ENCODE measurements at places on chromosomes 6 and 20.

DNA sequence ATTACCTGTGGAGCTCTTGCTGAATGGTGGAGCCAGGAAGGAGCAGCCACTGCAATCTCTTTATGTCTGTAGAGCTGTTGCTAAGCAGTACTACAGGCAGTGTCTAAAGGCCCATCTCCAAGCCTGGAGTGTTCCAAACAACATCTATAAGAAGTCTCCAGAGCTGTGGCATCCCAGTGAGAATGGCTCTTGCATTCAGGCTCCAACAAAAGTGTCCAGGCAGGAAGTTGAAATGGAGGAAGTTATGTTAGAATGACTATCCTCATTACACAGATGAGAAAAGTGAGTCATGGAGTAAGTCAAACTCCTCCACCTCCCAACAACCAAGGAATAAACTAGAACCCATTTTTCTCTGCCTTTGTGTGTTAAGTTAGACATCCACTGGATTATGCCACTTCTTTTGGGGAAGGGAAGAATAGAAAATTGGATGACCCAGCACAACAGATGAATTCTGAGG, 288.5 kb upstream of the STXBP5 start:
- no peak for DNase-seq

DNA sequence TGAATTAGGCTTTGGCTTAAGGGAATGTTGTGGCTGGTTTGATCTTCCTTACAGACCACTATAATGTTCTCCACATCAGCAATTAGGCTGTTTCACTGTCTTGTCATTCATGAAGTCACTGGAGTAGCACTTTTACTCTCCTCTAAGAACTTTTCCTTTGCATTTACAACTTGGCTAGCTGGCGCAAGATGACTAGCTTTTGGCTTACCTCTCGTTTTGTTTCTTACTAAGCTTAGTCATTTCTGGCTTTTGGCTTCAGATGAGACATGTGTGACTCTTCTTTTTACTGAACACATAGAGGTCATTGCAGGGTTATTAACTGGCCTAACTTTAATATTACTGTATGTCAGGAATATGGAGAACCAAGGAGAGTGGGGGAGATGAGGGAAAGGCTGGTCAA, 143.2 kb downstream of the PTCHD4 start:
- no peak for DNase-seq

- DNase-seq, result no peak
These were observed 700 bp upstream of the LAMA5 start for GRCh38 chr20:62367633-62368391.

- no peak for DNase-seq
These were observed 197.0 kb downstream of the CLIC5 start for GRCh38 chr6:45818655-45819054.

GRCh38 chr20:1619861-1620444, at the start of gene SIRPB1:
TSS of gene SIRPB1 (minus strand) at chr20:1620009. CDS start at chr20:1619944, 65 bp downstream.
- no peak for DNase-seq

DNA sequence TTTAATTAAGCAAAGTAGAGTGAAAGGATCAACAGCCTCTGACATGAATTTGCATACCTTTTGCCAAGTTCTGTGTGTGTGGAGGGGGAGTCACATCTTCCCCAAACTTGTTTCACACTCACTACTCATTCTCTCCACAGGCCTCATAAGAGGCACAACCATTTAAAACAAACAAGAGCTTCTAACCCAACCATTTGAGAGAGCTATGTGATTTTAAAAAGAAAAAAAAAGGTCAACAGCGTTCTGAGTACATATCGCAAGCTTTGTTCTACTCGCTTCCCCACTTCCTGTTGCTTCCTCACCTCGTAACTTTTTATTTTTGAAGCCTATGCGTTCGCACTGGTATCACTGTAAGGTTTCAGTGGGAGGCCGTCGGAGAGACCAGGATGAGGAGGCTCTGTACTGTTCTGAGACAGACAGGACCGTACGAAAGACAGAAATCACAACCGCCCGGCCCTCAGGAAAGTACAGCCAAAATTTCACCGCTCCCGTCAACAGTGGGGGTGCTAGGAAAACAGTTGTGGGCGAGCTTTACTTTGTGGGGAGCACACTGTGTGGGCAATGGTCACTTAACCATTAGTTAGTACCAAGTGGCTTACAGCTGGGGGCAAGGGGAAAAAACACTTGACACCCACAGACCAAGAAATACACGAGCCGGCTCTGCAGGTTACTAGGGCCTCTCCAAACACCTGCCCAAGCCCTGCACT, 61.3 kb downstream of the TRERF1 start:
- DNase-seq, result peak; percentile 34

DNA sequence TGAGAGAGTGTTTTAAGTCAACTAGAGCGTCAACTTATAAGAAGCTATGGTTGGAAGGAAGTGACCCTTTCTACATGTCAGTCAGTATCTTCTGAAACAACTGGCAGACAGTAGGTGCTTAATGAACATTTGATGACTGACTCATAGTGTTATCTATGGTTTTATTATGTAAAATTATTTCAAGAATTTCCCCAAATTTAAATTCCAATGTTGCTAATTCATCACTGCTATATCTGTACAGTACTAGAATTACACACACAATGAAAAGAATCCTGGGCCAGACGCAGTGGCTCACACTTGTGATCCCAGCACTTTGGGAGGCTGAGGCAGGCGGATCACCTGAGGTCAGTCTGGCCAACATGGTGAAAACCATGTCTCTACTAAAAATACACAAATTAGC, 721.4 kb upstream of the FLRT3 start:
- DNase-seq, result no peak

DNA sequence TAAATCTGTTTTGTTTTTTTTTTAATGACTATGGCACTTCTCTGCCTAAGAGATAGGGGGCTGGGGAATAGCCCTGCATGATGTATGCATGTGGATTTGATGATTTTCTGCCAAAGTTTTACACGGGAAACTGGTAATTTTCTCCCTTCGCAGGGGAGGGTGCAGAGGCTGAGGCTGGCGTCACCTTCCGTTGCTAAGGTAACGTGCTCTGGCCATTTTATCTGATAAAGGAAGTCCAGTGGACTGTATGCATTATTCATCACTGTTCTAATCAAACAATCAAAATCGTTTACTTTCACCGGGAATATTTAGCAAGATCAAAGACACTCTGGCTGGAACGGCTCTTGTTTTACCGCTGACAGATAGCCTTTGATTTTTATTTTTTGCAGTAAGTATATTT, 789 bp downstream of the PHACTR1 start:
- DNase-seq, result no peak

DNA sequence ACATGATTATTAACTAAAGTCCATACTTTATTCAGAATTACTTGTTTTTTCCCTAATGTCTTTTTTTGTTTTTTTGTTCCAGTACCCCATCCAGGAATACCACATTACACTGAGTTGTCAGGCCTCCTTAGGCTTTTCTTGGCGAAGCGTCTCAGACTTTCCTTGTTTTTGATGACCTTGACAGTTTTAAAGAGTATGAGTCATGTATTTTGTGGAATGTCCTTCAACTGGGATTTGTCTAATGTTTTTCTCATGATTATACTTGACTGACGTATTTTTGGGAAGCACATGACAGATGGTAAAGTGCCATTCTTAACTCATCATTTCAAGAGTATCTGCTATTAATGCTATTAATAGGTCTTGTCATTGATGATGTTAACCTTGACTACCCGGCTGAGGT, 23.6 kb downstream of the ENPP1 start:
- no peak for DNase-seq

DNA sequence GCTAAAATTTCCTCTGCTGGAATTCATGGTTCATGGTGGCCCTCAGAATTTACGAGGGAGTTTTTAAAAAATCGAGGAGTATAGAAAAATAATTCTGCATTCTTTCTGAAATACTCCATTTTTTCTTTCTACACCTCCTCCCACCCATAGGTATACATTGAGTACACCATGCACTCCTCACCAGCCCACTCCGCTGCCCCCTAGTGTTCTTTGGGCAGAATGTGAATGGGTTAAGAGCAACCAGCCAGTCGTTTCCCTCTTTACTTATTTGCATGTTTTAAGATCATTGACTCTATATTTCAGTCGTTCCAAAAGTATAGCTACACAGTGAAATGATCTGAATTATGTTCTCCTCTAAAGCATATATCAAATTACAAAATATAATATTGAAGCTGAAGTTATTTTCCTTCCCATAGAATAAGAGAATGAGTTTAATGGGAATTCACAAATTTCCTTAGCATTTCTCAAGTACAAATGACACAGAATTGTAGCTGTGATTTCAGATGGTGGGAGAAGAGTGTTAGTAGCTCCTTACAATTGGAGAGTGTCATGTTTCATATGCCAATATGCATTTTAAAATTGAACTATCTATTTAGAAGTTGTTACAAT, 977.7 kb upstream of the SLC35B3 start:
- no peak for DNase-seq

GRCh38 chr6:158353883-158354877, 41.9 kb downstream of the TULP4 start:
- no peak for DNase-seq

- no peak for DNase-seq
These were observed 174.8 kb downstream of the DOK5 start for GRCh38 chr20:54650052-54650719.

DNA sequence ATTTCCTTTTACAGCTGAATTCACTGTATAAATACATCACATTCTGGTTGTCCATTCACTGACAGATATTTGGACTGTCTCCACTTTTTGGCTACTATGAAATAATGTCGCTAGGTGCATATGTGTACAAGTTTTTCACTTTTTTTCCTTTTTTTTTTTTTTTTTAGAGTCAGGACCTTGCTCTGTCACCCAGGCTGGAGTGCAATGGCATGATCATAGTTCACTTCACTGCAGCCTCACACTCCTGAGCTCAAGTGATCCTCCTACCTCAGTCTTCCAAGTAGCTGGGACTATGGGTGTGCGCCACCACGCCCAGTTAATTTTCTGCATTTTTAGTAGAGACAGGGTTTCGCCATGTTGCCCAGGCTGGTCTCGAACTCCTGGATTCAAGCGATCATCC, 13.3 kb downstream of the CSNK2A1 start:
- DNase-seq, result no peak

- no peak for DNase-seq
These were observed 20.9 kb upstream of the EPM2A start for GRCh38 chr6:145756170-145756662.

- peak; percentile 61 for DNase-seq
These were observed 7.6 kb downstream of the TREM1 start for GRCh38 chr6:41278699-41279405.

GRCh38 chr20:22584522-22584921, at the start of gene FOXA2:
TSS of gene FOXA2 (minus strand) at chr20:22584572. CDS start at chr20:22584278, 294 bp downstream.
- no peak for DNase-seq

- DNase-seq, result no peak
These were observed 71.1 kb downstream of the KCNB1 start for GRCh38 chr20:49411221-49411925.

- DNase-seq, result no peak
These were observed 24.9 kb downstream of the SLC22A23 start for GRCh38 chr6:3431994-3432393.

DNA sequence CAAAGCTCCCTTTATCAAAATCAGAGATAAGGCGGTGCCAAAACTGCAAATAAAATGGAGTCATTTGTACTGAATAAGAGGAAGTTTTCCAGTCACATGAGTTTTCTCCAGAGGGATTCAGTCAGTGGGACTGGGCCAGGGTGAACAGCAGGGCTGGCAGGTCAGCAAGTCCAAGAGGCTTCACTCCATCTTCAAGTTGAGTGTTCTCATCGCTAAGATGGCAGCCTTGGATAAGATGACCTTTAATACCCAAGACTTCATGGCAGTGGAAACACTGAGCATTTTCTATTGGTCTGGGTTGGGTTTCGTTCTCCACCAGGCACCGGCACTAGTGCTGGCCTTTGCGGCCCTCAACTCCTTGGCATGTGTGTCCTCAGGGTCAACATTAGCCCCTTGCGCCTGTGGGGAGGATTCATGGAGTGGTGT, 29.3 kb upstream of the IGF2R start:
- DNase-seq, result no peak

DNA sequence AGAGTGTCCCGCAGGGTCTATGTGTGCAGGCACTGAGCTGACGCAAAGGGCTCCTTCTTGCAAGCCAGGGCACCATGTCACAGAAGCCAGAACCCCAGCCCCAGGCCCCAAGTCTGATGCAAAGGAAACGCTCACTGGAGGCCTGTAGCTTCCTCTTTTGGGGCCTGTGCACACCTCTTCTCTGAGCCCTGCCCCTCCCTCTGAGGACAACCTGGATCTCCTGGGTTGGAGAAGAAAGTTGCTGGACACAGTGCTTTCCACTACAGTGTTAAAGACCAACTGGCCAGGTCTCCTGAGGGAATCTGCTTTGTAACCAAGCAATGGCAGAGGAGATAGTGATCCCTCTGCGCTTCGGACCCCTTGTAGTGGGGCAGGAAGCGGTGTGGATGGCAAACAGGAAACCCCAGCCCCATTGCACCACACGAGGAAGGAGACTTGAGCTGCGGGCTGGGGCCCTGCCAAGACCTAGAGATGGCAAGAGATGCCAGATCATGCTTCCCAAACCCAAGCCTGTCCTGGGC, 90.0 kb downstream of the PRND start:
- DNase-seq, result no peak

- DNase-seq, result no peak
These were observed 31.4 kb downstream of the DTNBP1 start for GRCh38 chr6:15631432-15631831.

DNA sequence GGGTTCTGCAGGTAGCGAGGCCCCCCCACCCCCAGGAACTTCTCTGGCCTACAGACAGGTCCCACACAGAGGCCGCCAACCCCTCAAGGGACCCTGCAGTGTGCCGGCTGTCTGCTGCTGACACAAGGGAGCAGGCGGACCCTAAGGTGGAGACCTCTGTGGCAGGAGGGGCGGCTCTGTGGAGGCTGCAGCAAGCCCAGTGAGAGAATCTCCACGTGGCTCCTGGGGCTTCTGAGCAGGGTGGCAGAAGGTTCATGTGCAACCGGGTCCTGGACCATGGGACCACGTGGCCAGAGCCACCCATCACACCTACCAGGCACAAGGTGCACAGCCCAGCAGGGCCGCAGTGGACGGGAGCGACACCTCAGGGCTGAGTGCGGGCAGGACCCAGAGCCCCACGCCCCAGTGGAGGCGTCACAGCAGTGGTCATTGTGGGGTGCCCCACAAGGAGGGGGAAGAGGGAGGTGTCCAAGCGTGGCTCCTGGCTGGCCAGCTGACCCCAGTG, 4.3 kb downstream of the ARFRP1 start:
- no peak for DNase-seq

DNA sequence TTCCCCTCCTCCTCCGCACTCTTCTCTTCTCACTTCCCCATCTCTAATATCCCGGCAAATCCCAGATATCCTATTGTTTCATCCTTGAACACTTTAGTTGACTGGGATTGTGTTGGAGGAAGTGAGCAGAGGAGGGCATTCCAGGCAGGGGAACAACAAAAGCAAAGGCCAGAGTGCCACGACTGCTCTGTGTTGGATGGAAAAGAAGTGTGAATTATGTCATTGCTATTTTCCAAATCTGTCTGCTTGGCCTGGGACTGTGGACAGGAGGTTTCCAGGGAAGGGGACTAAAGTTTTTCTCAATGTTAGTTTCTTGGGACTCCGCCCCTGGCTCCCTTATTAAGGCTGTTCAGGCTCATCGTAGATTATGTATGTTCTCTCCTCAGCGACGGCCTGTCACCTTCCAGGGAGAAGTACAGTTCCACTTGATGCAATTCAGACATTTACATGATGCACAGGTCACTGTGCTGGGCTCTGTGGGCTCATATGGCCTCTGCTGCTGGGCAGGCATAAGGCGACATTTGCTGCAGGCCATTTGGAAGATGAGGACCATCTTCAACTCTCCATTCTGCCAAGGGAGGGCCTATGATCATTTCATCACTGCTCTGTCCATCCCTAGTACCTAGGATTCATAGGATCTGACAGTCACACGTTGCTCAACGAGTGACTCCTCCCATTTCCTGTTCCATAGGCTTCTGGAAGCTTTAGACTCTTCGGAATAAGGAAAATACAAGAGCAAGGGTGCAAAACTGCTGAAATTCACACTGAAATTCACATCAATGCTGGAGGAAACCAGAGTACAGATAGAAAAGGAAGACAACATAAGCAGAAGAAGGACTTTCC, 99.1 kb upstream of the KCNK16 start:
- DNase-seq, result no peak
